ENCODE measurements at places on chromosomes 3 and 15. TPM values are rescaled to one million over a fixed set of nuclear protein-coding genes. Genes with fewer than 3 reads are reported as not detected.
A peak's percentile ranks its signal among the peaks of the same experiment; 100 is the strongest.

- DNase-seq = no peak
These were observed at the start of gene TMEM207 for GRCh38 chr3:190449801-190450200. Gene TMEM207, minus strand, starts transcription at chr3:190449901. Its CDS starts 92 bp downstream, at chr3:190449809.

- peak; percentile 94 for DNase-seq
These were observed 117.3 kb downstream of the XXYLT1 start for GRCh38 chr3:195153653-195154052.

DNA sequence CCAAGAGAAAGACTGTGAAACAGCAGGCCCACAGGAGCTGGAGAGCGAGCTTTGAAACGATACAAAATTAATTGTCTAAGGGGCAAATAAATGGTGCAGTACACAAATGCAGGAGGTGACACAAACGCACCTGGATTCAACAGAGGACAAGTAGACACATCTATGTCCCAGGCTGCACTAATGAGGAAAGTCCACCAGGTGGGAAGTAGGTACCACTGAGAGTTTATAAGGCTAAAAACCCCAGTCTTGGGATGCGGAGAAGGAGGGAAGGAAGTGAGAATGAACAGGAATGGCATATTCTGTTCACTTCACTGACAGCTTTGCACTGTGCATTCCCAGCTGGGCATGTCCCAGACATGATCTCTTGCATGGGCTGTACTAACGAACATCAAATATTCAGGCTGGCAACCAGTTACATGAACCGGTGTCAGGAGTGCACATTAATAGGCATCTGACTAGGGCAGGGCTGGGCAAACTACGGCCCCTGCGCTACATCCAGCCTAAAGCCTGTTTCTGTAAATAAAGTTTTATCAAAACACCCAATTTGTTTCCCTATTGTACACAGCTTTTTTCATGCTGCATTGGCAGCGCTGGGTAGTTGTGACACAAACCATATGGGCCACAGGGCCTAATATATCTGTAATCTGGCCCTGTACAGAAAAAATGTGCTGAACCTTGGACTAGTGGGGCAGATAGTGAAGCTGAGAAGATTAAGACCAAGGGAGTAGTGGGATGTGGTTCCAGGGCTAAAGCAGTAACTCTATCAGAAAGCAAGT is 107.0 kb downstream of the IGF2BP2 start:
- DNase-seq = no peak

GRCh38 chr15:41199470-41199869 is 31.1 kb downstream of the EXD1 start:
- no peak for DNase-seq

- no peak for DNase-seq
These were observed 176.3 kb downstream of the FOXP1 start for GRCh38 chr3:71406972-71407810.

GRCh38 chr3:139109271-139109670 is 64.6 kb upstream of the PRR23C start:
- no peak for DNase-seq

GRCh38 chr3:10465161-10465560 is 40.2 kb downstream of the ATP2B2 start:
- DNase-seq = no peak

- DNase-seq = peak; percentile 94
These were observed 119.6 kb downstream of the ASB7 start for GRCh38 chr15:100721758-100722550.

GRCh38 chr15:63481105-63481810 is 23.1 kb upstream of the USP3 start:
- DNase-seq = no peak

DNA sequence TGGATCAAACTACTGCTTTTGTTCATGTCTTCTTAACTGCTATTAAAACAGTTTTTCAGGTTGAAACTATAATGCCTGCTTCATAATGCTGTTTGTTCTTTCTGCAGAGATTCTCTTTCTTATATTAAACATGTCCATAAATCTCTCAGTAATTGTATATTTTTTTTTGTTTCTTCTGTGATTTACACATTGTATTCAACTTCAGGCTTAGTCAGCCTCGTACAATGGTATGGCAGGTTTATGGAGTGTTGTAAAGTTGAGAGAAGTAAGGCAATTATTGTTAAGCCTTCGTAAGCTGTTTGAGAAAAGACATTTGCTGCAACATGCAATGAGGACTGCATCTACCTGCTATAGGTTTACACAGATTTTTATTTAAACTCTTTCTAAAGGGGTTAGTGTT is 977.1 kb downstream of the DIPK2A start:
- DNase-seq = no peak

DNA sequence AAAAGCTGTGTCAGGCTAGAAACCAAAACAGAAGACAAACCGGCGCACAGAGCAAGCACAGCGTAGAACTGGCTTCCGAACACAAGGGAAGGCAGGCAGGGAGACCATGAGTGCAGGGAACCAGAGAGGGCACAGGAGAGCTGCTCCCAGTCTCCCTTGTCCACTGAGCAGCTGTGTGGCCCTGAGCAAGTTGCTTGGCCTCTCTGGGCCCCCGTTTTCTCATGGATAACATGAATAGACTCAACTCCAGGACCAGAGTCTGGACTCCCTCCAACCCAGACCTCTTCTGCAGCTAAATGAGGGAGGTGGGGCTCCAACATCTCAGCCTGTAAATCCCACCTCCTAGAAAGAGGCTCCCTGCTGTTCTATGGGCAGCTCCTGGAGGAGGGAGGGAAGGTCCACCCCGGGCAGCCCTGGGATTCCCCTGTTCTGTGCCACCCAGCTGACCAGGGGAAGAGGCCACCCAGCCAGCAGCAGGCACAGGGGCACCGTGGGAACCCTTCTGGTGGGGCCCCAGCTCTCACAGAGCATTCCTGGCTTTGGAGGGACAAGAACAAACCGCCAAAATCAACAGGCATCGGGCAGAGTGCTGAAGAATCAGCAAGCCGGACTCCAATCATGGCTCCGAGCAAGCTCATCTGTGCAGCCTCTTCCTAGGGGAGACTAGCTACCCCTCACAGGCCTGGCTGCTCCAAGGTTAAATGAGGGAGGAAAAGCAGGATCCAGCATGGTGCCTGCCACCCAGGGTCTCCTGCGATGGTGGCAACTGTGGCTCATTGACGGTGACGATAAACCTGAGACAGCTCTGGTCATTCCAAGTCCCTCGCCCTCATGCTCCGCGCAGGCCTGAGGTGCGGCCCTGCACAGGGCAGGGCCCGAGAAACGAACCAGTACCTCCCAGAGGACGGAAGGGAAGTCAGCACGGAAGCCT is 15.1 kb downstream of the XXYLT1 start:
- DNase-seq = no peak

DNA sequence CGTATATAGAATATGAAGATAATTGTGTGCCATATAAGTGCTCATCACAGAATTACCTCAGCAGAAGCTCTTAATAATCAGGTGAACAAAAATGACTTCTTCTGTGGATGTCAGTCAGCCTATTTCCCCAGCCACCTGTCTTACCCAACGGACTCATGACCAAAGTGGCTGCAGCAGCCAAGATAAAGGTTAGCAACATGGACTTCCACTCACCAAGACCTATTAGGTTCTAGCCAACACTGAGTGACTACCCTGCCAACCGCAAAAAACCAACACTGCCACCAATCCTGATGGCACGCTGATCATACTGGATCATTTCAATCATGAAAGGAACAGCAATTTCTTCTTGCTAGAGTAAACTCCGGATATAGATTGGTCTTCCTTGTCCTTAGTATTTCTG is 12.1 kb downstream of the SEC11A start:
- DNase-seq = no peak

- peak; percentile 5 for DNase-seq
These were observed 9.8 kb upstream of the OR5K4 start for GRCh38 chr3:98343647-98344507.

- DNase-seq = peak; percentile 86
These were observed at the start of gene ZNF620 for GRCh38 chr3:40505599-40506462. Gene ZNF620, plus strand, starts transcription at chr3:40506039. Its CDS starts 314 bp downstream, at chr3:40506353.

- peak; percentile 61 for DNase-seq
These were observed 30.7 kb downstream of the SEMA7A start for GRCh38 chr15:74402873-74403587.

DNA sequence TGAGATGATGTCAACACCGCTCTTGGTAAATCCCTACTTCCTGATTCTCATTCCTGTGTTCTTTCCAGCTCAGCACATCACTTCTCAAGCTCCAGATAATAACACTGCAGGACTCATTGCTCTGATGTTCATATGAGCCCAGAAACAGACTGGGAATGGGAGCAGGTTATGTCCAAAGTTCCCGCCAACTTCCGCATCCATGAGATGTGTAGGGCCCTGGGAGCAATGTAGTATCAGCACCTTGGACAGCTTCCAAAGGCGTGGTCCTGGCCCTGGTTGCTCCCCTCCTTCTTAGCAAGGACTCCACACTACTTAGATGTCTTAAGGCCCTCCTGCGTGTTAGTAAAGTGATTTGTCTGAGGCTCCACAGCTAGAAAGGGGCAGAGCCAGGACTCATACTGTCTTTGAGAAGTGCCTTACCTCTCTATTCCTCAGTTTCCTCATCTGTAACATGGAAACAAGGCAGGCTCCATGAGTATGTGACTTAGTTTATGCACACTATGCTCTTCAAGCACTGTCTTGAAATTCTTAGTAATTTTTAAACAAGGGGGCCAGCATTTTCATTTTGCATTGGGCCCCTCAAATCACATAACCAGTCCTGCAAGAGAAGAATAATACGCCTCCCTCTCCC is 27.9 kb upstream of the SLC6A1 start:
- peak; percentile 58 for DNase-seq

DNA sequence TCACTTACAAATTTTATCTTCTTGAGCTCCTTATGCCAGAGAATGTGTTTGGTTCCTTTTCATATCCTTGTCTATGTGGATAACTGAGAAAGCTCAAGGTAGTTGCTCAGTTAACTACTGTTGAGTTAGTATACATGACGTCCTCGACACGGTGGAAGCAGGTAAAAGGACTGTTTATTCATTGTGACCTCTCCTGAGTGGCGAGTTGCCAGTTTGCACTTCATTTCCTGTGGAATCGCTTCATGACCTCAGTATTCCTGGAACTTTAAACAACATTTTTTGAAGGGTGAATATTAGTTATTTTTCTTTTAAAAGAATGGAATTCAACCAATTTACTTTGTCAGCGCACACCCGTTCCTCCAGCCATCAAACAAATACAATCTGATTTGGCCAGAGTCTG is 1.2 kb upstream of the TPRG1 start:
- no peak for DNase-seq

GRCh38 chr3:29889215-29889614 is 608.3 kb downstream of the RBMS3 start:
- DNase-seq = no peak

DNA sequence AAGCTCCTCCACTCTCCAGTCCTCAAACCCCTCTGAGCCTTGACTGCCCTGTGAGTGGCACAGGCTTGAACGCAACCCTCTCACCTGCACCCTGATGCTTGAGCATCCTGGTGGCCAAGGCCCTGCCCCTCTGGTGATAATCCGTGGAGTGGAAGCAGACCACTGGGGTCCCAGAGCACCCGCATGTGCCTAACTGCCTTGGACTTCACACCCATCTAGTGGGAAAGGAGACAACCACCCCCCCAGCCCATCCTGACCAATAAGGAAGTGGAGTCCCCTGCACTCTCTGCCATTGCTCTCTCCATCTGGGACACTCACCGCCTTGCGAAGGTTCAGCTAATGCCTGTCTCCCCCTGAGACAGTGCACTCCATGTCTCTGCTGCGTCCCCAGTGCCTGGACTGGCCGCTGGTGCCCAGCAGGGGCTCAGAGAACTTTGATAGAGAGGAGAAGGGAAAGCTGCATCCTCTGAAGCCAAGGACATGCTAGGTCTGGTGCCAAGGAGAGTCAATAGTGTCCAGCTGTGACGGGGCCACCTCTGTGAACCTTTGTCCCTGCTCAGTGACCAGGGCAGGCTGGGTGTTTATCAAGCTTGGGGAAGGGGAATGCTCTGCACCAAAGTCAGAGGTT is 3.4 kb downstream of the KLF15 start:
- no peak for DNase-seq

DNA sequence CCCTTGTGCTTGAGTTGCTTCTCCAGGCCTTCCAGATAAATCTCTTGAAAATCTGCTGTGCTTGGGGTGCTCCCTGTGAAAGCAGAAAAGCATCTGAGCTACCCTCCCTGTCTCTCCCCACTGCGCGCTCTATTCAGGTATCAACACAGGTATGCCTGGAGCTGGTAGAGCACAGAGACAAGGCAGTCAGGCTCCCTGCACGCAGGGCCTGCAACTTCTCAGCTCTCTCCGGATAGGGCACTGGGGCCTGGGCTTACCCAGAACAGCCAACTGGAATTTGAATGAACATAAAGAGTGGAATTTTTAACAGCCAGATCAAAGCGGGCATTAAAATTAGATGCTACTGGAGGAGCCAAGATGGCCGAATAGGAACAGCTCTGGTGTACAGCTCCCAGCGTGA is 183.6 kb downstream of the XXYLT1 start:
- DNase-seq = no peak

GRCh38 chr15:33735637-33736247 is 232.6 kb upstream of the CHRM5 start:
- DNase-seq = peak; percentile 32

DNA sequence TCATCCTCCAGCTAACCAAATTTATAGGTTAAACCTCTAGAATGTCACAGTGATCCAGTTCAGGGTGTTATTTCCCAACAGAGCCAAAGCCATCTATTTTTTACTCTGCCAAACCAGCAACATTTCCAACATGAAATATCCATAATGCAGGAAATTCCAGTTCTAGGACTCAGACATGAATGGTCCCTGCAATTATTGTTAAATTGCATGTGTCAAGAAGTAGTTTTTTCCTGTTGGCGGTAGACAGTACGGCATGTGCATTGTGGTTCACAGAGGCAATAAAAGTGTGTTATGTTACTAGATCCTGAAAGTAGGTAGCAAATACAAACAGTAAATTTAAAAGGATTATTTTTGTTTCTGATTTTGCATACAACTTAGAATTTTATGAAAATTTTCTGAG is 215.7 kb upstream of the THBS1 start:
- DNase-seq = no peak

DNA sequence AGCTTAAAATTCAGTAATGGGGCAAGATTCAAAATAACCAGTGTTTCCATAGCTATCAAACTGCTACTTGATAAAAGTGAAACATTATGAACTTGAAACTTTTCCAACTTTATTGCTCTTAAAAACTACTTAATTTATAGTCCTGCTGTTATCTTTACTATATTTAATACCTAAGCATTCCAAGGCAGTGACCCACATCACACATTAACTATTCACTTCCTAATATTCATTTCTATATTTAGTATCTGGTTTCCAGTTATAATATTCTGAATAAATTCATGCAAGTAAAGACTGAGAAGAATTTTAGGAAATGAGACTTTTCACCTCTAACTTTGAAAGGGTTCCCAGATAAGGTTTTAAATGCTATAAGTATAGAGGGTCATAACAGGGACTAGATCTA is 64.9 kb downstream of the UACA start:
- DNase-seq = no peak

- no peak for DNase-seq
These were observed 148.4 kb upstream of the ATP11B start for GRCh38 chr3:182644790-182645433.

- no peak for DNase-seq
These were observed 15.9 kb upstream of the USP3 start for GRCh38 chr15:63488398-63488960.

The ACKR4 gene
- total RNA-seq = 3.0 TPM

The GABRA5 gene
- total RNA-seq = 0.31 TPM

The GMNC gene
- total RNA-seq = 0.09 TPM

The DNAJA4 gene
- total RNA-seq = 27.8 TPM

The TMOD2 gene
- 7.8 TPM for total RNA-seq

The ITIH4 gene
- total RNA-seq = 17.7 TPM

The TUSC7 gene
- not detected for total RNA-seq

The MGA gene
- total RNA-seq = 57.8 TPM

The LMCD1 gene
- total RNA-seq = 159 TPM

The PDZRN3 gene
- total RNA-seq = 57.1 TPM

The NANOGP8 gene
- 0.27 TPM for total RNA-seq

The UBE2E1 gene
- total RNA-seq = 60.3 TPM

The TM4SF4 gene
- total RNA-seq = 0.09 TPM

The FHIT gene
- 5.1 TPM for total RNA-seq

The GPR27 gene
- total RNA-seq = 1.5 TPM

The RBSN gene
- total RNA-seq = 25.5 TPM

The CKMT1A gene
- total RNA-seq = not detected
